Right cardiac atrium (tissue), 5 donors: ENCODE measurements at places on chromosomes 7 and 10. TPM values are rescaled to one million over a fixed set of nuclear protein-coding genes. Genes with fewer than 3 reads are reported as not detected.

The PNLIP gene
- not detected for polyA plus RNA-seq

The CCL24 gene
- not detected for polyA plus RNA-seq

The NKX2-3 gene
- not detected for polyA plus RNA-seq

The ZNF117 gene
- 3.9 TPM for polyA plus RNA-seq

The CALHM3 gene
- polyA plus RNA-seq, result not detected

The C10orf67 gene
- 0.27 TPM for polyA plus RNA-seq

The ALOX5 gene
- 5.6 TPM for polyA plus RNA-seq

The GHRHR gene
- not detected for polyA plus RNA-seq

The EPDR1 gene
- polyA plus RNA-seq, result 13.9 TPM

The AGBL3 gene
- 0.81 TPM for polyA plus RNA-seq

The LIPJ gene
- 0.02 TPM for polyA plus RNA-seq

The ZNF138 gene
- 4.5 TPM for polyA plus RNA-seq

The VWC2 gene
- polyA plus RNA-seq, result 5.8 TPM

The EGR2 gene
- polyA plus RNA-seq, result 13.7 TPM

The BTBD16 gene
- not detected for polyA plus RNA-seq

The DCLRE1C gene
- polyA plus RNA-seq, result 2.2 TPM

The VDAC2 gene
- 429 TPM for polyA plus RNA-seq

The RPEL1 gene
- polyA plus RNA-seq, result not detected
